ENCODE measurements at places on chromosomes 13 and 19. TPM values are rescaled to one million over a fixed set of nuclear protein-coding genes. Genes with fewer than 3 reads are reported as not detected.

GRCh38 chr13:74032325-74032724 lies 101.9 kb downstream of the KLF12 start:
- no peak overlapping the region for H3K27ac ChIP-seq
- H3K27me3 ChIP-seq, result no peaks in the 10 kb centered on the region
- no peak overlapping the region for H3K4me3 ChIP-seq
- peaks cover 14% of the 10 kb centered on the region for H3K36me3 ChIP-seq
- peaks cover 24% of the 10 kb centered on the region for H3K4me1 ChIP-seq

GRCh38 chr19:29672319-29672932 lies 7.2 kb downstream of the PLEKHF1 start:
- DNase-seq, result peak; percentile 35
- peaks cover 32% of the 10 kb centered on the region for H3K36me3 ChIP-seq
- no peaks in the 10 kb centered on the region for H3K27me3 ChIP-seq
- H3K4me3 ChIP-seq, result peak overlapping the region; percentile 78
- H3K27ac ChIP-seq, result peak overlapping the region; percentile 94
- H3K4me1 ChIP-seq, result peaks cover 71% of the 10 kb centered on the region

GRCh38 chr13:112772539-112772909 lies 82.7 kb downstream of the ATP11A start:
- H3K36me3 ChIP-seq, result peaks cover 6% of the 10 kb centered on the region
- peaks cover 2% of the 10 kb centered on the region for H3K27me3 ChIP-seq
- DNase-seq, result no peak
- H3K4me1 ChIP-seq, result no peaks in the 10 kb centered on the region
- H3K27ac ChIP-seq, result no peak overlapping the region

DNA sequence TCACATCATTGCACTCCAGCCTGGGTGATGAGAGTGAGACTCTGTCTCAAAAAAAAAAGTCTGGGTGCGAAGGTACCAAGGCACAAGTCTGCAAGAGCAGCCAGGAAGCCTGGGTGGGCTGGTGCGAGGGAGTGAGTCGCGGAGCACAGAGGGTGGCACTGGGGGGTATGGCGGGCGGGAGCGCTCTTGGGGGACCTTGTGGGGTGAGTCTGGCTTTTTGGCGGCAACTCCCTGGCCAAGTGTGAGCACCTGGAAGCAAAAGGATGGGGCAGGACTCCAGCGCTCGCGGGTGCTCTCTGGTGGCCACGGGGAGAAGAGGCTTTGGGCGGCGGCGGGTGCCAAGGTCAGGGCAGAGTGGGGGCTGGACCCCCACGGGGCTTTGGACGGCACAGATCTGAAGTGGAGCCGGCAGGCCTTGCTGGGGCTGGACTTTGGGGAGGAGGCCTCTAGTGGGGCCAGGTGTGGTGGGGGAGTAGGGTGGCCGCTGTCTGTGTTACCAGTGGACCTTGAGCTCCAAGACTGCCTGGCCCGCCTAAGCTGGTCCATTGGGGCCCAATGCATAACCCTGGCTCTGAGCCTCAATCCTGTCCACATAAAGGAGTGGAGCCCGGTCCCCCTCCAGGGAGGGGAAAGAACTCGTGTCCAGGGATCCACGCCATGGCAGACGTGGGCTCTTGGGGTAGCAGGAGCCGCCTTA lies 1.6 kb downstream of the P2RY11 start:
- peak; percentile 82 for DNase-seq
- no peaks in the 10 kb centered on the region for H3K27me3 ChIP-seq
- H3K4me3 ChIP-seq, result peak overlapping the region; percentile 88
- peaks cover 28% of the 10 kb centered on the region for H3K36me3 ChIP-seq
- H3K27ac ChIP-seq, result peak overlapping the region; percentile 93
- peaks cover 28% of the 10 kb centered on the region for H3K4me1 ChIP-seq

GRCh38 chr13:29922896-29923295 lies 72.5 kb upstream of the UBL3 start:
- H3K4me3 ChIP-seq, result no peak overlapping the region
- peaks cover 9% of the 10 kb centered on the region for H3K4me1 ChIP-seq
- no peak for DNase-seq

DNA sequence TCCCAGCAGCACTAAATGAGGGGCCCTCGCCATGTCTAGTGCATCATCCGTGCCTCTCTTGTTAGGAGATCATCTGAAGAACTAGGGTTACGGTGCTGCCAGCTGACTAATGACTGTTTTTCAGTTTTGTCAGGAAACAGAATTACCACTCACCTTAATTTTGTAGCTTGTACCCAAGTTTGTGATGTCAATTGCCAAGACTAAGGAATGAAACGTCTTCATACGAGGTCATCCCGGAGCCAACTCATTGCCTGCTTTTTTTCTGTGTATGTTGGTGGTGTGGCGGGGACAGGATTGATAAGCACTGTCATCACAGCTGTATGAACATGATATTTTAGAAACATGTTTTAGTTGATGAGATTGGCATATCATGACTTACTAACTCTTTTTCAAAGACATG lies 100.6 kb downstream of the TNFRSF19 start:
- no peaks in the 10 kb centered on the region for H3K36me3 ChIP-seq
- no peaks in the 10 kb centered on the region for H3K4me1 ChIP-seq
- peaks cover 28% of the 10 kb centered on the region for H3K27me3 ChIP-seq
- H3K4me3 ChIP-seq, result no peak overlapping the region

GRCh38 chr13:111115061-111115964 lies at the start of gene ARHGEF7:
TSS of gene ARHGEF7 (plus strand) at chr13:111115310. CDS start at chr13:111115527, 217 bp downstream.
- DNase-seq, result peak; percentile 42
- peaks cover 13% of the 10 kb centered on the region for H3K4me1 ChIP-seq
- H3K27ac ChIP-seq, result peak within 1 kb of the TSS; percentile 49

DNA sequence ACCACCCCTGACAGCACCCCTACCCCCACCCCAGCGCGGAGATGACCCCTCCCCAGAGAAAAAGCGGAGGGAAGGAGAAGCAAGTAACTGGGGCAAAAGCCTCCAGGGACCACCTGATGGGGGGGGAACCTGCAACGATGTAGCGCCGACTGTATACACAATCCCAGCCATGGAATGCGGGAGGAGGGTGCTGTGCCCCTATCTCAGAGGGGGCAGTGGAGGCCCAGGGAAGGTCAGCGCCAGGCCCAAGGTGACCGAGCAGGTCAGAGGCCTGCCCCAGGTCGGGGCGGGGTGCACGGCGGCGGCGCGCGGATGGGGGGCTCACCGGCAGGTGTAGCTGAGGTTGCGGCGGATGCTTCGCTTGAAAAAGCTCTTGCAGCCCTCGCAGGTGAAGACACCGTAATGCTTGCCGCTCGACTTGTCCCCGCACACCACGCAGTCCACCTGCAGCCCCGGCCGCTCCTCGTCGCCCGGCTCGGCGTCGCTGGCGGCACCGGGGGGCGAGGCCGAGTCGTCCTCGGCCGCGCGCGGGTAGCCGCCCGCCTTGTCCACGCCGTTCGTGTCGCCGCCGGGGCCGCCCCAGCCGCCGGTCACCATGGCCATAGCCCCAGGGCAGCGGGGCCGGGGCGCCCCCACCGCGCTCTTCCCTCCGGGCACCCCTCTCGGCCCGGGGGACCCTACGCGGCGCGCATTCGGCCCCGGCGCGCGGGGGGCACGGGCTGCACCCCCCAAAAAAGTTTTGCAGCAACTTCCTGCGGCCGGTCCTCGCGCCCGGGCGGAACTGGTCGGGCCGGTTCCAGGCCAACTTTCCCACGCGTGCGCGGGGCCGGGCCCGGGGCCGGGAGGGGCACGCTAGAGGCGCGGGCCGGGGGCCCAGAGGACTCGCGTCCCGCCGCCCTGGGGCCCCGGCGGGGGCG lies 843 bp downstream of the NR2F6 start:
- no peaks in the 10 kb centered on the region for H3K36me3 ChIP-seq
- H3K27me3 ChIP-seq, result peaks cover 27% of the 10 kb centered on the region
- peak overlapping the region; percentile 28 for H3K4me3 ChIP-seq
- DNase-seq, result peak; percentile 51

GRCh38 chr13:77047649-77048343 lies 20.8 kb upstream of the FBXL3 start:
- no peaks in the 10 kb centered on the region for H3K4me1 ChIP-seq
- no peak overlapping the region for H3K4me3 ChIP-seq
- H3K36me3 ChIP-seq, result peaks cover 45% of the 10 kb centered on the region
- H3K27me3 ChIP-seq, result no peaks in the 10 kb centered on the region
- H3K27ac ChIP-seq, result peak overlapping the region; percentile 4

- H3K4me1 ChIP-seq, result peaks cover 17% of the 10 kb centered on the region
- H3K36me3 ChIP-seq, result peaks cover 43% of the 10 kb centered on the region
- H3K27ac ChIP-seq, result no peak overlapping the region
- no peaks in the 10 kb centered on the region for H3K27me3 ChIP-seq
- no peak overlapping the region for H3K4me3 ChIP-seq
- no peak for DNase-seq
These were observed 21.8 kb downstream of the NAA16 start for GRCh38 chr13:41332829-41333228.

- H3K27ac ChIP-seq, result no peak overlapping the region
- DNase-seq, result no peak
- no peaks in the 10 kb centered on the region for H3K27me3 ChIP-seq
- peaks cover 3% of the 10 kb centered on the region for H3K4me1 ChIP-seq
These were observed 23.0 kb upstream of the PLPP2 start for GRCh38 chr19:313988-314815.

DNA sequence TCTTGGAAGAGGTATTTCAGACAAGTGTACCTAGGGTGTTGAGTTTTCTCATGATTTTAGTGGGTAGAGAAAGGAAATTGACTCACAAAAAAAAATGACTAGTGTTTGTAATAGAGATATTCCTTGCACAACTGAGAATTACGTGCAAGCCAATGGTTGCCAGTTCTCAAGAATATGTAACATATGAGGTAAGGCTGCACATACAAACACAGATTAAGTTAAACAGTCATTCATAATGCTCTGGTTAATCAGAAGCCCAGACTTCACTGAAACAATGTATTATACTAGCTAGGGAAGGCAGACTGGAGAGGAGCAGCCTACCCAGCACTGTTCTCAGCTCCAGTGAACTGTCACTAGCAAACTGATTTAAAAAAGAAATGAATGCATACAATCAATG lies 418.3 kb downstream of the DIAPH3 start:
- no peaks in the 10 kb centered on the region for H3K27me3 ChIP-seq
- H3K36me3 ChIP-seq, result peaks cover 3% of the 10 kb centered on the region

- peak overlapping the region; percentile 41 for H3K4me3 ChIP-seq
- no peaks in the 10 kb centered on the region for H3K27me3 ChIP-seq
- peak overlapping the region; percentile 90 for H3K27ac ChIP-seq
- DNase-seq, result no peak
- peaks cover 10% of the 10 kb centered on the region for H3K4me1 ChIP-seq
- no peaks in the 10 kb centered on the region for H3K36me3 ChIP-seq
These were observed 145.5 kb upstream of the MAB21L1 start for GRCh38 chr13:35621989-35622388.

GRCh38 chr19:17761148-17761547 lies 9.9 kb downstream of the FCHO1 start:
- peaks cover 12% of the 10 kb centered on the region for H3K4me1 ChIP-seq
- DNase-seq, result no peak
- peaks cover 43% of the 10 kb centered on the region for H3K36me3 ChIP-seq
- H3K27ac ChIP-seq, result no peak overlapping the region

DNA sequence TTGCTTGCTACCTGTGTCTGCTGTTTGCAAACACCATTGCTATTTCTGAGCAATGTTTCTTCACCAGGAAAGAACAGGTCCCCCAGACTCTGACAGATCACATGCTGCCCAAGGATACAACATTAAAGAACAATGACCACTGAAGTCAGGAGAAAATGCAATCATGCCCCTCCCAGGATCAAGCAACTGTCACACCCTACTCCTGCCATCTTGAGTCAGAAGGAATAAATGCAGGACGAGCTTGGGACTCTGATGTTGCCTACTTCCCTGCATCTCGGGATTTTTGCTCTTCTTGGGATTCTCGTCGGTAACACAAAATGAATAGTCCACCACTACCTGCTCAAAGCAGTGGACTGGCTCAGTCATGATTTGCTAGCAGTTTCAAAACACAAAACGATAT lies 490.6 kb downstream of the COG6 start:
- no peaks in the 10 kb centered on the region for H3K27me3 ChIP-seq
- H3K27ac ChIP-seq, result no peak overlapping the region
- H3K4me1 ChIP-seq, result peaks cover 39% of the 10 kb centered on the region
- no peak for DNase-seq

- no peak overlapping the region for H3K27ac ChIP-seq
- H3K27me3 ChIP-seq, result no peaks in the 10 kb centered on the region
- no peaks in the 10 kb centered on the region for H3K36me3 ChIP-seq
- no peak overlapping the region for H3K4me3 ChIP-seq
These were observed 1632.0 kb downstream of the PCDH9 start for GRCh38 chr13:65597839-65598818.

DNA sequence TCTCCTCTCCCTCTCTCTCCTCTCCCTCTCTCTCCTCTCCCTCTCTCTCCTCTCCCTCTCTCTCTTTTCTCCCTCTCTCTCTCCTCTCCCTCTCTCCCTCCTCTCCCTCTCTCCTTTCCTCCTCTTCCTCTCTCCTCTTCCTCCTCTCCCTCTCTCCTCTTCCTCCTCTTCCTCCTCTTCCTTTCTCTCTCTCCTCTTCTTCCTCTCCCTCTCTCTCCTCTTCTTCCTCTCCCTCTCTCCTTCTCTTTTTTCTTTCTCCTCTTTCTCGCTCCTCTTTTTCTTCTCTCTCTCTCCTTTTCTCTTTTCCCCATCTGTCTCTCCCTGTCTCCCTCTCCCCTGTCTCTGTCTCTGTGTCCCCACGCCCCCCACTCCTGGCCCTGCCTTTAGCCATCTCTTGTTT lies 136.7 kb downstream of the GGACT start:
- no peak overlapping the region for H3K4me3 ChIP-seq
- H3K36me3 ChIP-seq, result peaks cover 1% of the 10 kb centered on the region
- H3K4me1 ChIP-seq, result peaks cover 9% of the 10 kb centered on the region
- H3K27ac ChIP-seq, result peak overlapping the region; percentile 52

- no peaks in the 10 kb centered on the region for H3K36me3 ChIP-seq
- DNase-seq, result no peak
- no peak overlapping the region for H3K27ac ChIP-seq
- H3K4me3 ChIP-seq, result no peak overlapping the region
These were observed 26.3 kb upstream of the GJB6 start for GRCh38 chr13:20258208-20258962.

GRCh38 chr19:12450844-12451243 lies 10.0 kb upstream of the ZNF443 start:
- H3K27ac ChIP-seq, result no peak overlapping the region
- H3K27me3 ChIP-seq, result no peaks in the 10 kb centered on the region
- peaks cover 6% of the 10 kb centered on the region for H3K36me3 ChIP-seq
- no peak overlapping the region for H3K4me3 ChIP-seq

GRCh38 chr19:56740501-56740900 lies 68.9 kb upstream of the ZNF835 start:
- no peak overlapping the region for H3K27ac ChIP-seq
- no peak overlapping the region for H3K4me3 ChIP-seq
- no peak for DNase-seq
- no peaks in the 10 kb centered on the region for H3K27me3 ChIP-seq

The CFAP97D2 gene
- 0.22 TPM for total RNA-seq

The OLFM4 gene
- total RNA-seq, result not detected

The PIAS4 gene
- total RNA-seq, result 32.1 TPM

The SERPINE3 gene
- total RNA-seq, result not detected

The ZNF529 gene
- total RNA-seq, result 24.2 TPM

The SPRY2 gene
- total RNA-seq, result 0.60 TPM

The PALM gene
- total RNA-seq, result not detected

The TBC1D4 gene
- 19.4 TPM for total RNA-seq

The CYP2A7 gene
- total RNA-seq, result not detected

The DCLK1 gene
- total RNA-seq, result not detected

The LRRC25 gene
- 1.6 TPM for total RNA-seq
